ENCODE measurements at places on chromosomes 13 and 19.

GRCh38 chr13:78608688-78609463, 5.5 kb upstream of the POU4F1 start:
- no peak for DNase-seq

GRCh38 chr19:16650821-16651220, 9.1 kb downstream of the SMIM7 start:
- no peak for DNase-seq

DNA sequence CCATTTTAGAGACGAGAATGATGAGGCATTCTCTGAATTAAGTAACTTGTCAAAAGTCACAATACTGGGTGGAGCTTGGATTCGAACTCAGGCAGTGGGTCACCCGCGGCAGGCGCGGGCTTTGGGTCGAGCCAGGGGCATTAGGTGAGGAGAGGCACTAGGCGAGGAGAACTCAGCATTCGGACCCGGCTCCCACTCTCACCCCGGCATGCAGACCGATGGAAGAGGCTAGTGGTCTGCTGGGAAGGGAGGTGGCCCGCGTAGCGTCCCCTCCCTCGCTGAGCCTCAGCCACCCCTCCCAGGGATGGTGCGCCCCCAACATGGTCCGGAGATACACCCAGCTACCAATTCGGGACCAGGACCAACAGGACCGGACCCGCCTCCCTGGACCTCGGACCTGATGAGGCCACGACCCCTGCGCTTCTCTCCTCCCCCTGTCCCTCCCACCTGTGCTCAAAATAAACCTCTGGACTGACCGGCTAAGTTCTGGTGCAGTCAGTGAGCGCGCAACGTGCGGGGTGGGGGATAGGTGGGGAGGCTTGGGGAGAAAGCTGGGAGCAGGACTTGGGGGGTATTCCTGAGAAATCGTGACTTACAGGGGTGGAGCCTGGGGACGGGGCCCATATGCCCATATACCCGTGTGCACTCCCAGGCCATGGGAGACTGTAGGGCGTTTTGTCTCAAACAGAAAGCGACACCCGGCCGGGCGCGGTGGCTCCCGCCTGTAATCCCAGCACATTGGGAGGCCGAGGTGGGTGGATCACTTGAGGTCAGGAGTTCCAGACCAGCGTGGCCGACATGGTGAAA, 1.3 kb upstream of the SNAPC2 start:
- DNase-seq = no peak

GRCh38 chr13:20457670-20458069, 68.0 kb downstream of the CRYL1 start:
- no peak for DNase-seq

DNA sequence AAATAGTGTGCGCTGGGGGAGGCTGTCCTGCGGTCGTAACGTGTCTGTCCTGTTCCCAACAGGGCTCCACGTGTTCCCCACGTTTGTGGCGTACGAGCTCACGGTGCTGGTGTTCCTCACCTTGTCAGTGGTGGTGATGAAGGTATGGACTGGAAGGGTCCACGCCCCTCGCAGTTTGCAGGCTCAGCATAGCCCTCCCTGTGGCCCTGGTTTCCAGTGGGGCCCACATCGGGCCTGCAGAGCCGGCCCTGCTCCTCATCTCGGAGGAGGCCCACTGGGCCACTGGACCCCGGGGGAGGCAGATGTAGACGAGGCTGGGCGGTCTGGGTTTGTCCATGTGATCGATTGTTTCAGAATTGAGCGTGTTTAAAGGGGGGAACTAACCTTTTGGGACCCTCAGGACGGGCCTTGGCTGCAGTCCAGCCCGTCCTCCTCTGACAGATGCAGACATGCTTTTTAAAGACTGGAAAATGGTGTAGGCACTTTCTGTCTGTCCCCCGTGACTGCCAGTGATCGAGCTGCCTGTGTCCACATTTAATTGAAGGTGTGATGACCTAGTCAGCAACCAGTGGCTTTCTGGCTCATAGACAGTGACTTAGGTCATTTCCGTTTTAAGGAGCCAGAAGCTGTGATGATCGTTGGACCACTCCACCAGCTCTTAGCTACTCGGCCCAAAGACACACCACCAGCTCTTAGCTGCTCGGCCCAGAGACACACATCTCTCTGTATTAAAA, 37.1 kb upstream of the TFDP1 start:
- DNase-seq = no peak

DNA sequence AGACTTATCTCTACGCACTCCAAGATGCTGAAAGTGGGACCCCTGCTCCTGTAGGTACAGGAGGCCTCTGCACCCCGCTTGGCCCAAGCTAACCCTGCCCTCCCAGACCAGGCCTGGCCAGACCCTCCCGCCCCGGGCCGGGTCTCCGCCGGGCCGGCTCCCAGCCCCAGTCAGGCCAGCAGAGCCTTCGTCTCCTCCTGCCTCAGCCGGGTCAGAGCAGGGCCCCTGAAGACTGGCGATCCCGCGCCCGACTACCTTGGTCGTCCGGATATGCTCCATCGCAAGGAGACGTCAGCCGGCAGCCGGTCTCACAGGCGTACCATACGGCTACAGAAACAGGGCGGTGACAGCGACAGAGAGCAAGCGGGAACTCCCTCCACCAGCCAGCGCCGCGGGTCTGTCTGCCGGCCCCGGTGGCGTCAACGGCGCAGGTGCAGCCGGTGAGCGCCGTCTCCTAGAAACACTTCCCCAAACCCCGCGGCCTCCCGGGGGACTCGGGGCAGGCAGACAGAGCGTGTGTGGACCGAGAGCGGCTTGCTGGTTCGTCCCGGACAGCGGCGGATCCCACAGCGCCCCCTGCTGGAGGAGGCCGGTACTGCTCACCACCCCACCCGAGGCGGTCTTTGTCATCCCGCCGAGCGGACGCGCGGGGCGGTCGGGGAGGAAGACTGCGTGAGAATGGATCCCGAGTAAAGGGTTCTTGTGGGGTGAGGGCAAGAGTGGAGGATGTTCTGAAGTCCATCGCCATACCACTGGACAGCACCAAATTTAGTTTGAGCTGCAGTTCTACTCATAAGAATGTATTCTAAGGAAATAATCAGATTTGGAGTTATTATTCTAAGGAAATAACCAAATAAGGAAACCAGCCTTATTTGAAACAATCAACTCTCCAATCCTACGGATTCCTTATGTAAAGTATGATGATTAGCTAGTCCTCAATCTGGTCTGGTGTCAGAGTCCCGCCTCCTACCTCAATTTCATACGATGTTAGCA, at the start of gene MTMR6:
MTMR6 (minus strand) TSS at position 520 of the 993 bp plus-strand sequence; CDS start at position 279, 241 bp downstream.
- DNase-seq = peak; percentile 97

- no peak for DNase-seq
Observed at GRCh38 chr13:46145135-46145534, 36.8 kb downstream of the LCP1 start.

- DNase-seq = no peak
Observed at GRCh38 chr19:11164879-11165406, 9.4 kb upstream of the SPC24 start.

GRCh38 chr13:61664801-61665705, 249.4 kb upstream of the PCDH20 start:
- DNase-seq = no peak

- no peak for DNase-seq
Observed at GRCh38 chr19:48568345-48568886, 16.4 kb downstream of the SULT2B1 start.

DNA sequence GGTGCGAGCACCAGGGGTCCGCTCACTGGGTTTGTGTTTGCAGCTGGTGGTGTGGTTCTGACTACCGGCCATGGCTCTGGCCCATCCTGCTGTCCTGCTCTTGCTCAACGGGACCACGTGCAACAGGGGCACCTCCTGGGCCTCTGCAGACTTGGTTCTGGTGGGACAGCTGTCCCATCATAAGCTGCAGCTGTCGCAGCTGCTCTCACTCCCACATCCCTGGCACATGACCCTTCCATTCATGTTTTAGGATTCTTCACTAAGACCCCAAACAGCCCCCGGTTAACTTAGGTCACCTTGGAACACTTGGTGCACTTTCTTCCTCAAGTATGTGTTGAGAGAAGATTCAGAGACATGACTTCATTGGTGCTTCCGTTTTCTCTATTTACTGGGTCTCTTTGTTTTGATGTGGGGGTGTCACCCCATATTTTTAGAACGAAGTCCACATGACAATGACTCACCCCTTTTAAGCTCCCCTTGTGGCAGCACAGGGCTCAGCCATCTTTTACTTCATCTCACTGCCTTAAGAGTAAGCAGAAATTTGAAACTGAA, 68.4 kb upstream of the ARHGEF7 start:
- no peak for DNase-seq

- DNase-seq = no peak
Observed at GRCh38 chr13:38866649-38867048, 124.0 kb downstream of the STOML3 start.

DNA sequence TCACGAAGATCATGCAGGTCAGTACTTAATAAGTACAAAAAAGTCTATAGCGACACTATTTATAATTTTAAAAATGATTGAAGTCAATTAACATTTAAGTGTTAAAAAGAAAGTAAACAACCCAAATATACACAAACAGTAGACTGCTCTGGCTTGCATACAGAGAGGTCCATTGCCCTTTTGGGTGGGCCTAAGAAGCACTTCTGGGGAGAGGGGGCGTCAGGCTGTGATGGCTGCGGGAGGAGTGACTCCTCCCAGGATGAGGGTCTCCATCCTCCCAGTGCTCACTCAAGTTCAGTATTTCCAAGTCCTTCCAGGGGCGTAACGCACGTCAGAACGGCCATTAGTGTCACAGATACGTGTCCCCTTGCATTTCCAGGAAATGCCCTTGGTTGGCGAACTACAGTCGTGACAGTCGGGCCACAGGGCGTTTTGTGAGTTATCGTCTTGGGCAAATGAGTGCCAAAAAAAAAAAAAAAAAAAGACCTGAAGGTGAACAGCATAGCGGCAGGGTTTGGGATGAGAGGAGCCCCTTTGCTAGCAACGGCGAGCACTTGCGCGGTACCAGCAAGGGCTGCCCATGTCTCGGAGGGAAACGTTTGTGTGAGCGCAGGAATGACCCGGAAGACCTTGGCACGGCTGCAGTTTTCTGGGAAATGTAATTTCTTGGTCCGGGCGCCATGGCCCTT, at the start of gene SCGB2B2:
SCGB2B2 (minus strand) TSS at position 463 of the 689 bp plus-strand sequence. CDS start 82,596 bp downstream, outside the sequence.
- DNase-seq = no peak

- peak; percentile 52 for DNase-seq
Observed at GRCh38 chr19:7678971-7679751, 1.5 kb upstream of the TRAPPC5 start.

GRCh38 chr13:106650690-106651205, 82.8 kb upstream of the ARGLU1 start:
- no peak for DNase-seq

DNA sequence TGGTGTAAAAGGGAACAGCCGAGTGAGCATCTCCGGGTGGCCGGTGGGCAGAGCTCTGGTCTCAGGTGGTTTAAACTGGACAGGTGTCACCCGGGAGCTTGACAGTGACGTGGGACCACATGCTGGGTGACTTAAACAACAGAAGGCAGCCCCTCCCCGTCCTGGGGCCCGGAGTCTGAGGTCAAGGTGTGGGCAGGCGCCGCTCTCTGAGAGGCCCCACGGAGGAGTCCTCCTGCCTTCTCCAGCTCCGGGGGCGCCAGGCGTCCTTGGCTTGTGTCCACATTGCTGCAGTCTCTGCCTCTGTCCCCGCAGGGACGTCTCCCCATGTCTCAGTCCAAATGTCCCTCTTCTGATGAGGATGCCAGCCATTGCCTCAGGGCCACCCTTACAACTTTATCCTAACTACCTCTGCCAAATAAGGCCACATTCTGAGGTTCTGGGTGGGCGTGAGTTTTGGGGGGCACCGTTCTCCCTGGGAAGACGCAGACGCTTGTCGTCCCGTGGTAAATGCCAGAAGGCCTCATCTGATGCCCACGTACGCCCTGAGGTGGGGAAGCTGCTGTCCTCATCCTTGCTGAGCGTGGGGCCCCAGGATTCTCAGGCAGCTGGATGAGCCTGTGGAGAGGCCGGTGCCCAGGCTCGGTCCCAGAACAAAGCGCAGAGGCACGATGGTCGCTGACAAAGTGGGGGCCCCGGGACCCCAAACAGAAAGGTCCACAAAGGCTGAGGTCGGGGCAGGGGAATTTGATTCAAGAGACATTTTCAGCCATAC, 12.9 kb downstream of the GZMM start:
- no peak for DNase-seq

GRCh38 chr13:61908906-61909615, 493.4 kb upstream of the PCDH20 start:
- DNase-seq = no peak

- no peak for DNase-seq
Observed at GRCh38 chr13:98470920-98471319, 106.0 kb downstream of the STK24 start.

- DNase-seq = no peak
Observed at GRCh38 chr19:57506163-57506562, 6.4 kb downstream of the ZNF773 start.

- DNase-seq = no peak
Observed at GRCh38 chr19:58021541-58022282, 12.1 kb upstream of the ZSCAN1 start.

GRCh38 chr13:27619093-27619727, 1.1 kb downstream of the LNX2 start:
- DNase-seq = no peak

GRCh38 chr13:39612023-39612637, 9.1 kb upstream of the LHFPL6 start:
- peak; percentile 57 for DNase-seq

- DNase-seq = no peak
Observed at GRCh38 chr19:51547397-51548212, 16.1 kb upstream of the SIGLEC6 start.

- DNase-seq = no peak
Observed at GRCh38 chr19:38268539-38268938, 4.2 kb downstream of the SPINT2 start.

DNA sequence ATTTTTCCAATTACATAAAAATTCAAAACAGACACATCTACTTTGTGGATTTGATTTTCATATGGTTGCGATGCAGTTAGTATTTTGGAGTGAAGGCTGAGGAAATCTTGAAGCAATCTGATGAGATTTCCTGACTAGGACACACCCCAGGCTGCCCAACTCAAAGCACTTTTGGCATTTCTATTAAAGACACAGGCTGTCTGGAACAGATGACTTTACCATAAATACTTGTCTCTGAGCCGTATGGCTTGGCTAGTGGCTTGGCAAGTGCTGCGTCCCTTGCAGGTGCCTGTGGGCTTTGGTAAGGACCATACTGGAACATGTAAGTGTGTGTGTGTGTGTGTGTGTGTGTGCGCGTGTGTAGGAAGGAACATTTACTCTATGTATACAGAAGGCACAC, 218.8 kb downstream of the FGF9 start:
- DNase-seq = no peak

DNA sequence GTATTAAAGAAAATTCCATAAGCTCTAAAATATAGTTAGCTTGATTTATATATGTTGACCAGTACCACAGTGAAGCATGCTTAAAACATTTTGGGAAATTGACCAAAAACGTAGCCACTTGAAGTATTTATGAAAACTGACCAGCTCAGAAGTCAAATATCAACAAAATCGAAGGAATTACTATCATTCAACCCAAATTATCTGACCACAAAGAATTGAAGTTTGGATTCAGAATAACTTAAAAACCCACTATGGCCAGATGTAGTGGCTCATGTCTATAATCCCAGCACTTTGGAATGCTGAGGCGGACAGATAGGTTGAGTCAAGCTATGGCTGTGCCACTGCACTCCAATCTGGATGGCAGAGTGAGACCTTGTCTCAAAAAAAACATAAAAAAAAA, 31.9 kb downstream of the GPALPP1 start:
- no peak for DNase-seq

- DNase-seq = no peak
Observed at GRCh38 chr13:88586263-88586662, 915.1 kb downstream of the SLITRK5 start.
